ENCODE measurements at places on chromosomes 3 and 15. TPM values are rescaled to one million over a fixed set of nuclear protein-coding genes. Genes with fewer than 3 reads are reported as not detected.

DNA sequence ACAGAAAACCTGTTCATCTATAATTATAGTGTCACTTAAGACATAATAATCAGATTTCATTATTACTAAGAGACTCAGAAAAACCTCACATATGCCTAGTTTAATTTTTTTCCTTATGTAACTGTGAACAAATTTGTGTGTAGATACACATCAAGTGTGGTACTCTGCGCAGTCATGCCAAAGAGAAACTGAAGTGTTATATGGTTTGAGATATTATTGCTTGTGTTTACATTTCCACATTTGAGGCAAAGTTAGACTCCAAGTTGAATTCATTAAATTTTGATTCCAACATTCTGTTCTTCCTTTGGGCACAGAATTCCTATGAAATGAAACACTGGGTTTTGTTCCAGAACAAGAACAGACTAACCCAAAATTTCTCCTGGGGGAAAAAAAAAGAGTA, 2.2 kb downstream of the MBNL1 start:
- DNase-seq: no peak

GRCh38 chr3:53375019-53375418, 27.7 kb upstream of the DCP1A start:
- peak; percentile 78 for DNase-seq

- no peak for DNase-seq
Measured at GRCh38 chr3:46519952-46520351, 22.2 kb downstream of the RTP3 start.

GRCh38 chr3:148309390-148310035, 388.2 kb upstream of the AGTR1 start:
- DNase-seq: no peak

DNA sequence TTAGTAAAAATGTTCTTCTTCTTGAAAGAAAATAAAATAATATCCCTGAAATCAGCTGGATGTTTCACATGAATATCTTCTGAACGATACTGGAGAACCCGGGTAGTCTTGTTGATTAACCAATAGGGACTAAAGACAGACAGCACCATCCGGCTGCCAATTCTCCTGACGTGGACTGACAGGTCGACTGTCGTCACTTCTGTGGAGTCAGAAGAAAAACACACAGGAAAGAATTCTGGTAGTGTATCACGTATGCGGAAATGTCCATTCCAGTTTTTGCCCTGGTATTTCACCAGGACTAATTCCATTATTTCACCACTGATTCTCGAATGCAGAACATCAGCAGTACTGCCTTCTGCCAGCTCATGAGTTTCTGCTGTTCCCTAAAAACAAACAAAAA, 144.6 kb downstream of the VPS13C start:
- DNase-seq: no peak

DNA sequence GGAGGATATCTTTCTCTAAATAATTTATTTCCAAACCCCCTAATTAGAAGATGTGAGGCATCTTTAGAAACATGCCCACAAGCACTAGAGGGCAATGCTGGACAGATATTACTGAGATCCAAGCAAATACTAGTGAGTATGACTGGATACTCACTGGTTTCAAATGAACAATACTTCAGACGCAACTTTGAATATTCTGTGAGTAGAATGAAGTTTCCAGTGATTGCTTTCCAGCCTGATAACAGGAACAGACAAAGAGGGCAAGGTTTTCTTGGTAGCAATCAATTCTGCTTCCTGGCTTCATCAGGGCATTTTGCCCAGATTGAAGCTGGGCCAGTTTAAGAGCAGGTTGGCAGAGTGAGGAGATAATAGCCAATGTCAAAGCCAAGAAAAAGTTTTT, 442.6 kb upstream of the PDZRN3 start:
- DNase-seq: no peak

Gene STARD5
- total RNA-seq: 11.3 TPM

Gene RHCG
- total RNA-seq: 6.9 TPM
